Daoy (cell line): ENCODE measurements at places on chromosomes 3 and 15. TPM values are rescaled to one million over a fixed set of nuclear protein-coding genes. Genes with fewer than 3 reads are reported as not detected.

ZPLD1 gene
- total RNA-seq: 0.06 TPM in 1 of 2 replicates, not detected in the other

GCSAM gene
- not detected in 2 replicates for total RNA-seq

MOBP gene
- total RNA-seq: not detected in 2 replicates

EXOSC7 gene
- total RNA-seq: 84.0 and 85.5 TPM in 2 replicates

ERC2 gene
- total RNA-seq: 1.7 and 11.3 TPM in 2 replicates

FAIM gene
- 21.6 and 28.7 TPM in 2 replicates for total RNA-seq

UROC1 gene
- total RNA-seq: not detected in 2 replicates

C2CD4A gene
- not detected in 2 replicates for total RNA-seq

NFKBIZ gene
- 23.2 and 65.5 TPM in 2 replicates for total RNA-seq

ZNF662 gene
- 0.30 and 0.80 TPM in 2 replicates for total RNA-seq

CCR2 gene
- total RNA-seq: not detected in 2 replicates

KNG1 gene
- not detected in 2 replicates for total RNA-seq

RLBP1 gene
- total RNA-seq: not detected in 2 replicates

MST1R gene
- total RNA-seq: not detected in 2 replicates

CADPS gene
- not detected in 2 replicates for total RNA-seq

GABRB3 gene
- 3.3 and 6.6 TPM in 2 replicates for total RNA-seq

NR2E3 gene
- total RNA-seq: not detected in 2 replicates

MESP2 gene
- total RNA-seq: 0.29 and 0.54 TPM in 2 replicates

FGD5 gene
- total RNA-seq: 6.1 and 7.0 TPM in 2 replicates

ARHGEF26 gene
- 6.6 and 9.3 TPM in 2 replicates for total RNA-seq

APOD gene
- total RNA-seq: not detected in 2 replicates

LCMT2 gene
- total RNA-seq: 7.2 and 11.8 TPM in 2 replicates

TLR9 gene
- not detected in 2 replicates for total RNA-seq

MTMR10 gene
- 10.4 and 11.7 TPM in 2 replicates for total RNA-seq

CASR gene
- not detected in 2 replicates for total RNA-seq

GOLGA8J gene
- not detected in 2 replicates for total RNA-seq

POLG gene
- total RNA-seq: 30.9 and 35.0 TPM in 2 replicates

SEMA6D gene
- total RNA-seq: 0.12 and 0.40 TPM in 2 replicates

LEO1 gene
- 126 and 151 TPM in 2 replicates for total RNA-seq

UNC13C gene
- total RNA-seq: 0.09 and 0.11 TPM in 2 replicates

CCDC9B gene
- total RNA-seq: 5.4 and 6.1 TPM in 2 replicates

SRGAP3 gene
- 1.9 and 5.0 TPM in 2 replicates for total RNA-seq

UQCC5 gene
- 3.8 and 13.9 TPM in 2 replicates for total RNA-seq

NUDT16 gene
- total RNA-seq: 10.1 and 13.1 TPM in 2 replicates

ASTE1 gene
- total RNA-seq: 7.8 and 16.8 TPM in 2 replicates

TMCC1 gene
- total RNA-seq: 8.6 and 8.7 TPM in 2 replicates

SCG5 gene
- total RNA-seq: 1.8 and 3.0 TPM in 2 replicates

KLHL40 gene
- total RNA-seq: not detected in 2 replicates

GOLGA8G gene
- total RNA-seq: 0.21 TPM in 1 of 2 replicates, not detected in the other

AADACL2 gene
- not detected in 2 replicates for total RNA-seq

SIDT1 gene
- total RNA-seq: 0.11 TPM in 1 of 2 replicates, not detected in the other

CCR3 gene
- total RNA-seq: not detected in 2 replicates

CPN2 gene
- total RNA-seq: not detected in 2 replicates

C3orf62 gene
- 0.74 and 0.86 TPM in 2 replicates for total RNA-seq

OR4M2 gene
- not detected in 2 replicates for total RNA-seq

TEX55 gene
- total RNA-seq: not detected in 2 replicates
